Stimulated activated CD4-positive, alpha-beta T cell treated with anti-CD3 and anti-CD28 coated beads, Interleukin-15, amount 100 ng/mL, for 48 hours (primary cell): ENCODE measurements at places on chromosomes 2 and 18.

GRCh38 chr18:58177004-58177717 lies 133.1 kb downstream of the NEDD4L start:
- DNase-seq, result no peak

GRCh38 chr2:149076863-149077412 lies 38.4 kb downstream of the LYPD6B start:
- no peak for DNase-seq

- no peak for DNase-seq
Measured at GRCh38 chr2:11592671-11593574, 59.1 kb downstream of the GREB1 start.

- DNase-seq, result no peak
Measured at GRCh38 chr2:18426174-18426573, 134.3 kb downstream of the RDH14 start.

- no peak for DNase-seq
Measured at GRCh38 chr18:9147440-9148202, 11.0 kb downstream of the ANKRD12 start.

DNA sequence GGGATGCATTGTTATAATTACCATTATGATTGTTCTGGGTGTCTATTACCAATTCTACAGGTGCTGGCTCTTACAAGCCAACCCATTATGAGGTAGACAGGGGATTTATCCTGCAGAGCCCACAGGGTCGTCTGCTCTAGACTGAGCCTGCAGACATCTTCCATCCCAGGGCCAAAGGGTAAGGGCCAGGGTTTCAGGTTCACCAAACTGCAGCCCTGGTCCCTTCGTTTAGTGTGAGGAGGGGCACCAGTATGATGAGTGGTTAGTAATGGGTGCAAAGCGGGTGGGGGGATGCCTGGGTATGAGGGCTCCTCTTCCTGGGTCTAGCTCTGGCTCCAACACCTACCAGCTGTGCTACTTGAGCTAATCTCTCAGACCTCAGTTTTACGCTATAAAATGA lies 1.2 kb upstream of the ARID5A start:
- no peak for DNase-seq

DNA sequence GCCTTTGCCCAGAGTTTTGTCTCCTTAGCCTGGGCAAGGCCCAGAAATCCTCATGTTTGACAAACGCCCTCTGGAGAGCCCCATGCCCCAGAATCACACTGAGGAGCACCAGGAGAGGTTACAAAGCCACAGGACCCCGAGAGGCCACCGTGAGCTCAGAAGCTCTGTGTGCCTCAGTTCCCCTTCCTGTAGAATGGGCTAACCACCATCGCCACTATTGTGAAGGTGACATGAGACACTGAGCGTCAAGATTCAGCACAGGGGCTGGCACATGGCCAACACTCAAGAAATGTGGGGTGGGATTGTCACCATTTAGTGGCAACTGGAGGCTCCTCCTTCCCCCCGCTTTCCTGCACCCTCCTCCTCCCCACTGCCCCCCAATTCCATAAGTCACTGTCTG lies 1.2 kb upstream of the NMUR1 start:
- no peak for DNase-seq

- DNase-seq, result no peak
Measured at GRCh38 chr2:36371928-36372391, 16.4 kb downstream of the CRIM1 start.

DNA sequence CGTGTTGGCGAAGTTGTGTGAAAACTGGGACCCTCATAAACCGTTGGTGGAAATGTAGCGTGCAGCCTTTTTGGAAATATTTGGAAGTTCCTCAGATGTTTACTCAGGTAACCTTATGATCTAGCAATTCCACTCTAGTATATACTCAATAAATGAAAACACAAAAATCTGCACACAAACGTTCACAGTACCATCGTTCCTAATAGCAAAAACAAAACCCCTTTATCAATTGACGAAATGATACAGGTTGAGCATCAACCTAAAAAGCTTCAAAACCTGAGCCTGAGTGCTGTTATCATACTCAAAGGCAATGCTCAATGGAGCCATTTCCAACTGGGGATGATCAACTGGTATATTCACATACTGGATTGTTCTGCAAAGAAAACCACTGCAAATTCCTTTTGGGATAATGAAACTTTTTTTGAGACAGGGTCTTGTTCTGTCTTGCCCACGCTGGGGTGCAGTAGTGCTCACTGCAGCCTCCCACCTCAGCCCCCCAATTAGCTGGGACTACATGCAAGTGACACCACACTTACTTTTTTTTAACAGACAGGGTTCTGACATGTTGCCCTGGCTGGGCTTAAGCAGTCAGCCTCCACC lies 777 bp upstream of the C18orf32 start:
- no peak for DNase-seq

- DNase-seq, result no peak
Measured at GRCh38 chr2:187865025-187865424, 310.8 kb upstream of the TFPI start.

DNA sequence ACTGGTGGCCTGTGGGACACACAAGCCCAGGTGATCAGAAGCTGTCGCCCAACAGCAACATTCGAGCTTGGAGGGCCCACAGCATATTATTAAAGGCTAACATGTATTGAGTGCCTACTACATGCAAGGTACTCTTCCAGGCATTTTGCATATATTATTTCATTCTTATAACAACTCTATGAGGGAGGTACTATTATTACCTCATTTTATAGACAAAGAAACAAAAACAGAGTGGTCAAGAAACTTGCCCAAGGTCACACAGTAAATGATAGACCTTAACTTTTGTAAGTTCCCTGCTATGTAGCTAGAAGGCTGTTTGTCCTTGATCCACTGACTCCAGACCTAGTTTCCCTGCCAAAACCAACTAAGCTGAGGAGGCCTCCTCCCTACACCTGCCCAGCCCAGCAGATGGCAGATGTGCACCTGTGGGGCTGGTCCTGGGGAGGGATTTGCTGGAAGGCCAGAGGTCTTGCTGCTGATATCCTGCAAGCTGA lies 35.7 kb downstream of the KANSL3 start:
- DNase-seq, result no peak

DNA sequence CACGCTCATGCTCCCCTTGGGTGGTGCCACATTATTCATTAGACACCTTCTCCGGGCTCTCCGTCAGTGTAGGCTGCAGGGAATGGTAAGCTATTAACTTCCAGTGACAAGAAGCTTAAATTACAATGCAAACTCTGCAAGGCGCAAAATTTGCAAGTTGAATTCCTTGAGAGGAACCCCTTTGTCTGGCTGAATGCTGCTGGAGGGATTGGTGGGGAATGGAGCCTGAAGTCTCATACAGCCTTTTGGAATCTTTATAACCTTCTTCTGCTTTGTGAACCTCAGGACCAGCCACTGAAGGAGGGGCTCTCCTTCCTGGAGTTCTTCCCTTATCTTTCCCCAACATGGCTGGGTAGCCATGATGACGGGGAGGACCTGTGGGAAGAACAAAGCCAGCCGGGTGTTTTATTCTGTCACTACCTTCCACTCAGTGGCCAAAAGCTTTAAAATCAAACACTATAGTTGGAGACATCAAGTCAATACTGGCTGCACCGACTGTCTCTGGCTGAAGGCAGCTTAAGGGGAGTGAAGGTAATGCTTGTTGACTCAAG lies 220.9 kb upstream of the EPHA4 start:
- DNase-seq, result no peak

DNA sequence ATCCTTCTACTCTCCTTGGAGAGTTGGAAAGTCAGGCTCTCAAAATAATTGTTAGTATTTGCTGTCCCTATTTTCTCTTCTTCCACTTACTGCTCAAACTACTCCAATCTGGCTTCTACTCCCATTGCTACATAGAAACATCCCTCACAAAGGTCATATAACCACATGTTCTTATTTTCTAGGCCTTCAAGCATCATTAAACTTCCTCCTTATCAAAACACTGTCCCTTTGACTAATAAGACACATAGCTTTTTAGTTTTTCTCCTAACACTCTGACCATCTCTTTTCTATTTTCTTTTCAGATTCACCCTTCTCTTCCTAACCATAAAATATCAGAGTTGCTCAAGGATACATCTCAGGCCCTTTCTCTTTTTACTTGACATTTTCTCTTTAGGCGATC lies 148.3 kb downstream of the MBD2 start:
- DNase-seq, result no peak

GRCh38 chr18:413233-413632 lies 87.3 kb downstream of the COLEC12 start:
- no peak for DNase-seq

- no peak for DNase-seq
Measured at GRCh38 chr18:74252039-74252395, 39.7 kb downstream of the CYB5A start.

DNA sequence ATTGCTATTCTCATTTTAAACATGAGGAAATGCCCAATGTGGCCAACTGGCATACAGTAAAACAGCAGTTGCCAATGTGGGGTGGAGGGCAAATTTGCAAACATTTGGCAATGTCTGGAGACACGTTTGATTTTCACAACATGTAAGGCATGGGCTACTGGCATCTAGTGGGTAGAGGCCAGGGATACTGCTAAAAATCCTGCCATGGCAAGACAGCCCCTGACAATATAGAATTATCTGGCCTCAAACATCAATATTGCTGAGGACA lies 168.6 kb downstream of the KCNE4 start:
- DNase-seq, result no peak

- DNase-seq, result no peak
Measured at GRCh38 chr18:31241425-31241824, 76.5 kb upstream of the DSG1 start.

- DNase-seq, result no peak
Measured at GRCh38 chr2:148194882-148195281, 174.0 kb downstream of the MBD5 start.

DNA sequence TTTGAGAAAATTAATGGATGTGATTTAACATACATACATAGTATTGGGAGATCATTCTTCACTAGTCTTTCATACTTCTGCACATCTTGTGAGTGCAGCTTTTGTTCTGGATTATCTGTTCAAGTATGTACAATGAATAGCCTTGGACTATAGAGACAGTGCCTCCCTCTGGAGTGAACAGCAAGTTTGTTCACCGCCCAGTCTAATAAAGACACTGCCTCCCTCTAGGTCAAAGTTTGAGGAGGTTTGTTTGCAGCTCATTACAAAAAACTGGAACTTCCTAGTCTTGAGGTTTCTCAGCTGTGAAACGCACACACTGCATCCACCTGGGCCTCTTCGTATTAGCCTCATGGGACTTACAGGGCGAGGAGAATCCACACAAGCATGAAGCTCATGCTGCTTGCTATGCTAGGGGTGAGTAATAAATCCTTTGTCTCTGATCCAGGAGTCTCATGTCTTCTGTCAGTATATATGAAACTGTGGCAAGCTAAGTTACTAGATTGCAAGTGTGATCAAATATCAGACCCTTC lies 26.0 kb upstream of the LAPTM4A start:
- DNase-seq, result no peak

GRCh38 chr2:132860220-132860619 lies 190.2 kb upstream of the LYPD1 start:
- no peak for DNase-seq

DNA sequence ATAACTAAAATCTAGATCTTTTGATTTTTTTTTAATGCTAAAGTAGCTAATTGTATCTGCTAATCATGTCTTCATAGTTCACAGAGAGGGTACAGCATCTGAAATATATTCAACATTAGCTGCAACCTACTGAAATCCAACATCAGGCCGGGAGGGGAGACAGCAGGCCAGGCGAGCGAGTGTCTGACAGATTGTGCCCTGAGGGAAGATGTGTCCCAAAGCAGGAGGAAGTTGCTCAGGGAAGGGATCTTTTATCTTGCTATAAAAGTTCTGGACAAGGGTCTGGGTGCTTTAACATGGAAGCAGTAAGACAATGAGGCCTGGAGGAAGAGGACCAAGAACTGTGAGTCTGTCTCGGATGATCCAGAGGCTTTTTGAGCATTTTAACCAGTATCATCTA lies 274.1 kb downstream of the AFF3 start:
- DNase-seq, result no peak

GRCh38 chr18:3935305-3935704 lies 485.3 kb downstream of the TGIF1 start:
- DNase-seq, result no peak

DNA sequence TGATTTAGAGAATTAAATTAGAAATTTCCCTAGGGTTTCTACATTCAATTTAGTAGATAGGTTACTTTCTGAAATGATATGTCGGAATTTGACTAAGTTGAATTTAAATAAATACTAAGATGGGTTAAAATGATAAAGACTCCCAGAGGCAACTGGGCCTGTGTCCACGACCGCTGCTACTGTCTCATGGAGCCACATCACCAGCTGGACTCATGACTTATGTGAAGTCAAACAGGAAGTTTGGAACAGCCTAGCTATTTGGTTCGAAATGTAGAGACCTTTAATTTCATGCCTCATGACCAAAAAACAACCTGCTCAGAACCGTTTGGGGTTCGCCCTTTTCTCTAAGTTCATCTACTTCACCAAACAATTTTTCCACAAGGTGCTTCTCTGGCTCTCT lies 22.2 kb downstream of the GRHL1 start:
- DNase-seq, result no peak

- DNase-seq, result no peak
Measured at GRCh38 chr18:75164479-75164878, 44.5 kb downstream of the PTGR3 start.

- DNase-seq, result no peak
Measured at GRCh38 chr2:52429740-52430139, 1337.9 kb upstream of the CHAC2 start.

DNA sequence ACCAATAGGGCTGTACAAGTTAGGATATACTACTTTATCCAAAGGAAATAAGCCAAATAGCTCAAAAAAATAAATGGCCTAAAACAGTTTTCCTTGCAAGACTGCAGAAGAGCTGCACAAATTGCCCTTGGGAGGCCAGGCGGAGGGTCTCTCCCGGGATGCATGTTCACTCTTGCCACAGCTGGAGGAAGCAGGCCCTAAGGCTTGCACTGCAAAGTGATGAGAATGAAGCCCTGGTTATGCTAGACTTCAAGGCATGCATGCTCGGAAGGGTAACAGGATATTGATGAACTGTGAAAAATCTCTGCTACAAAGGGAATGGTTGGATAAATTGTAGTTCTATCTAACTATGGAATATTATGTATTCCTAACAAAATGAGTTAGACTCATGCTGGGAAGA lies 27.5 kb upstream of the LDLRAD4 start:
- DNase-seq, result no peak

DNA sequence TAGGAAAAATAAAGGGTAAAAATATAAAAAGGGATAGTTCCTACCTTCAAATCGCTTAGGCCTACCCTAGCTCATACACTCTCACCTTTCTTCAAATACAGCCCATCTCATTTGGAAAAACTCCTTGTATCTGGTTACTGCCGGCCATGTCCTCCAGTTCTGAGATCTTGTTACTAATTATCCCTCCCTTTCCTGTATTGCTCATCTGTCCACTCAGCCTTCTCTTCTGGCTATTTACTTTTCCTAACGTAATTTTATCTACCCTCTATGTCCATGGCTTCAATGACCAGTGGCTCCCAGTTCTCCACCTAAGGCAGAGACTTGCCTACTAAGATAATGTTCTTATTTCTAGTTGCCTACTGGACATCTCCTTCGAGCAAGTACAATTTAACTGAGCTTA lies 342.9 kb upstream of the ACVR2A start:
- DNase-seq, result no peak

GRCh38 chr18:9615280-9615797 lies 980 bp upstream of the PPP4R1 start:
- DNase-seq, result no peak
